ENCODE measurements at places on chromosomes 11 and 22.

- DNase-seq, result no peak
These were observed 54.7 kb upstream of the TCF20 start for GRCh38 chr22:42324990-42325710.

- DNase-seq, result no peak
These were observed 11.4 kb downstream of the ZFTA start for GRCh38 chr11:63756919-63757761.

GRCh38 chr11:92123540-92123939 is 101.1 kb upstream of the FAT3 start:
- no peak for DNase-seq

- DNase-seq, result no peak
These were observed 90.1 kb downstream of the ETS1 start for GRCh38 chr11:128497061-128497775.

DNA sequence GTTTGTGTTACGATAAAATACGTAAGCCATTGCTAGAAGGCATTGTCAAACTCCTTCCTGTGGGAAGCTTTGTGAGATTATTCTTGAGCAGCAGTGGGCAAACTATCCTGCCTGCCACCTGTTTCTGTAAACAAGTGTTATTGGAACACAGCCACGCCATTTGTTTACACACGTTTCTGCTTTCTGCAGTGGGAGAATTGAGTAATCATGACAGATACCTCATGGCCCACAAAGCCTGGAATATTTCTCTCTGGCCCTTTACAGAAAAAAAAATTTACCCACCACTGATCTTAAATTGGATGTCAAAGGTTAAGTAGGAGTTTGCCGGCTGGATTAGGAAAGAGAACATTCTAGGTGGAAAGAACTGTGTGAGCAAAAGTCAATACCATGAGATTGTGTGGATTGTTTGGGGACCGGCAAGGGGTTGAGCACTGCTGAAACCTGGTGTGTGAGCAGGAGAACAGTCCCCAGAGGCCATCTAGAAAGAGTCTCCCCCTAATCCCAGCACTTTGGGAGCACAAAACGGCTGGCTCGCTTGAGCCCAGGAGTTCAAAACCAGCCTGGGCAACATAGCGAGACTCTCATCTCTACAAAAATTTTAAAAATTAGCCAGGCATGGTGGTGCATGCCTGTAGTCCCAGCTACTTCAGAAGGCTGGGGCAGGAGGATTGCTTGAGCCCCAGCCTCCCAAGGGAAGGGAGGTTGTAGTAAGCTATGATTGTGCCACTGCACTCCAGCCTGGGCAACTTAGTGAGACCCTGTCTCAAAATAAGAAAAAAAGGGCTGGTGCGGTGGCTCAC is 6.0 kb upstream of the PLA2G6 start:
- DNase-seq, result no peak

- DNase-seq, result no peak
These were observed 891.3 kb downstream of the BRD1 start for GRCh38 chr22:48936391-48936790.

- DNase-seq, result no peak
These were observed 3.6 kb upstream of the HSD17B12 start for GRCh38 chr11:43676933-43677332.

DNA sequence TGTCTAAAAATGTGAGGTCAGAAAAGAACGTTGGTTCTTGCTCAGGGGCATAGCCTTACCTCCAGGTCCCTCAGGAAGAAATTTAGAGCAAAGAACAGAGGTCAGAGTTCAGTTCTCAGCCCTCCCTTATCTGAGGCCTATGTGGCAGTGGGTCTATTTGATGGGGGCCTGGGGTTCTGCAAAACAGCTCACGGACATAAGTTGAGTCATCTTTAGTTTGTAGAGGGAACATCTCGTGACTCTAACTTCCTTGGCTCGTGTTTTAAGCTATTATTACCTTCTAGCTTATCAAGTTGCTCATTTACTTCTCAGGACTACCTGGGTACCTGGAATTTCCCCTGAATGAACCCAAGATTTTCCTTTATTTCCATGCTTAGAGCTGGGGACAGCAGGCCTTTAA is 91.3 kb upstream of the AMOTL1 start:
- no peak for DNase-seq

- DNase-seq, result peak; percentile 68
These were observed 33.6 kb downstream of the TMEM184B start for GRCh38 chr22:38239101-38239761.

- no peak for DNase-seq
These were observed 744.6 kb downstream of the FAM181B start for GRCh38 chr11:81989093-81989492.

GRCh38 chr11:2507212-2507901 is 62.5 kb downstream of the KCNQ1 start:
- no peak for DNase-seq

DNA sequence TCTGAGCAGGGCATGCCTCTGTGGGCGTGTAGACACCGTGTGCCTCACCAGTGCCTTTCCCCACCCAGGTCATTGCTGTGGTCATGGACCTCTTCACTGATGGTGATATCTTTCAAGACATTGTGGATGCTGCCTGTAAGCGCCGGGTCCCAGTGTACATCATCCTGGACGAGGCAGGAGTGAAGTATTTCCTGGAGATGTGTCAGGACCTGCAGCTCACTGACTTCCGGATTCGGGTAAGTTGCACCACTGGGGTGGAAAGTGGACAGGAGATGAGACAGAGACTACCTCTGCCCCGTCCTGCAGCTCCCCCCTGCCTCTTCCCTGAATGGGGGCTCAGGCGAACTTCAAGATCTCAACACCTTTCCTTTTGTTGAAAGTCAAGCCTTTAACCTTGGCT is 24.3 kb downstream of the FAM83F start:
- no peak for DNase-seq

DNA sequence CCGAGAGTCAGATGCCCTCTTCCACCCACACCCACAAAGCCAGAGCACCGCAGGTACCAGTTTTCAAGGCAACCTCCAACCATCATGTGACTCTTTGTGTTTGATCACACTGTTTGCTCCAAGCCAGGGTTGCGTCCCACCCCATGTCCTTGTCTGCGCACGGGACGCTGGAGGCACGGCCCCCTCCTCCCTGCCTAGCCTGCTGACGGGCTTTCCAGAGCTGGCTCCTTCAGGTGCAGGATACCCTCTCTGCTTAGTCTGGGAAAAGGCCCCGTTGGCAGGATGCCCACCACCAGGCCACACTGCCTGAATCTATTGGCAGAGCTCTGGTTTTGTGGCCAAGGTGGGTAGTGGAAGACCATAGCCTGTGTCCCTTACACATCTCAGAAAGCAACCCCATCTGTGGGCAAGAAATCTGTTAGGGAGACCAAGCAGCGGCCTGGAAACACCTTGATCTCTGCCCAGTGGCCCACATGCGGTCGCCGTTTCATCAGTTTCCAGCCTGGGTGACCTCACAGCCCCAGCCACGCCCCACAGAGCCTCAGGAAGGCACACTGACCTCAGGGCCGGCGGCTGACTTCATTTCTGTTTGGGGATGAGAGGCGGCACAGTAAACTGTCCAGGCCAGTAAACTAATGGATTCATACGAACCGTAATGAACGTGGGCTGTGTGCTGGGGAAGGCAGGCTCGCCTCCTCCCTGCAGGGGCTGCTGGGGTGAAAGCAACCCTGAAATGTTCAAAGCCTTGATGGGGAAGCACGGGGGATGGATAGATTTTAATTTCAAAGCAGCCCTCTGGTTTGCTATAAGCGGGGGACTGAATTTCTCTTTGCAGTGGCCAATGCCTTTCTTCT is 25.8 kb downstream of the CDPF1 start:
- no peak for DNase-seq

DNA sequence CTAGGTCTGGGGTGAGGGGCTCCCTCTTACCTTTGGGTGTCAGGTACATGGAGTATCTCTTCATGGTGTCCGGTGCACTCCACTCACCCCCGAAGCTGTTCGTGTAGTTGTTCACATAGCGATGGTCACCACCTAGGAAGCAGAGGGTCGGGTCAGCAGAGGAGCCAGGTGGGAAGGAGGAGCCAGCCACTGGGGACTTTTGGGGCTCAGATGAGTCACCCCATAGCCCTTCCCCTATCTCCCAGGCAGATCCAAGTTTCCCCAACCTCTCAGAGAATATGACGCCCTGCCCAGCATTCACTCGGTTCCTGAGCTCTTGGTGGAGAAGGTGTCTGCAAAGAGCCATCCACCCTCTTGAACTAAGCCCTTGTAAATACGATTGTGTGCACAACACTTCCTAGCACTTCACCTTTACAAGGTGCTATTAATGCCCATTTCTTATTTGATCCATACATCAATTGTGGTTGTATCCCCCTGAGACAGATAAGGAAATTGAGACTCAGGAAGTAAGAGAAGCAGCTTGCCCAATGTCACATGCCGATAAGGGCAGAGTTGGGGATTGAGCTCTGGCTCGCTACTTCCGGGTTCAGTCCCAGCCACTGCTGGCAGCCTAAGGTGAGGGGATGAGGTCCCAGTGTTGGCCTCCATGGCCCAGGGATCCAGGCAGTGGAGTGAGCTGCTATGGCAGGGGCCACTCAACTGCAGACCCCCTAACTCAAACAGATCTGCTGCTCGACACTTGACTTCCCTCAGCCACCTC is 14.8 kb downstream of the TRIM29 start:
- DNase-seq, result no peak

DNA sequence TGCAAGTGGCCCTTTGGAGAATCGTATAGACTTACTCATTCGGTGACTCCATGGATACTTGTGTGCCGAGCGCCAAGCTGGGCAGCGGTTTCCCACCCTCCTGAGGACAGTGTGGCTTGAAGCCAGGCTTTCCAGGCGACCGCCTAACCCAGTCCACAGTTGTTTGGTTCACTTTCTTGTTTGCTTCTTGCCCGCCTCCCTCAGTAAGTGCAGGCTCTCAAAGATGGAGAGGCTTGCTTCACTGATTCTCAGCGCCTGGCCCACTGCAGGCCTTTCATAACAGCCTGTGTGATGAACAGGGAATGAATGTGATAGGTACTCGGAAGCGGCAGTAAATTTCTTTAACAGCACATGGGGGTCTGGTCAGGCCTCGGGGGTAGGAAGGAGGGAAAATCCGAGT is 11.2 kb upstream of the MDK start:
- DNase-seq, result no peak

DNA sequence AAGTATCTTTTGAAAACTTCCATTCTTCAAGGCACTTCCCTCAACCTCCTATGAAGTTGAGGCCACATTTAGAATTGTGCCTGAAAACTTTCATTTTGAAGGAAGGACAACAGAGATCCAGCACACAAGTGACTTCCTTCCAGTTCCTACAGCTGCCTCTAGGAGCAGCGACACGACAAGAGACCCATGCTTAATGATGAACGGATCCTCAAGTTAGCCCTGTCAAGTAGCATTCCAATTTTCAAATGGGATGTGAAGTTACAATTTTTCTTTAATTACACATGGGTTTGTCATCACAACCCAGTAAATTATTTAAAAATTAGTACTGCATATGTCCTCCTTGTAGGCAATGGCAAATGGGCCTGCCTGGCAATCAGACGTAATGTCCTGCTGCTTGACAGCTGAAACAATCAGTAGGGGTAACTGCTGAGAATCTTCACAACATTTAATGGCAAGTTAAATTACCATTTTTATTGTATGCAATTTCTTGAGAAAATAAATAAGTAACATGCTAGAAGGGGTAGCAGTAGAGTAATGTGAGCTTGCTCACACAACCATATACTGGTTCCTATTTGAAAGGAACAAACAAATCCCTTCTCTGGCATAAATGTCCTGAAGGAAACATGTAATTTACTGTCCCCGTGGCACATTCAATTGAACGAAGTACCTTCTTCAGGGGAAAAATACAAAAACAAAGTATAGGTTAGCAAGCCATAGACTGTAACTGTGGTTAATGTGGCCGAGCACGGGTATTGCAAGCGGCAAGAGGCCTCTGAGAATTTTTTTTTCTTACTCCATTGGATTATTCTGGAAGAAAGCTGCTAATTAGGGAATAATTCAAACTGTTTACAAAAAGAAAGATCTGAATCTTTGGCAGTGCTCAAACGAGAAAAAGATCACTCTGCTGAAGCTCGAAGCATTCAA is 288.3 kb downstream of the CADM1 start:
- no peak for DNase-seq
